ENCODE measurements at places on chromosomes 2 and 18.

DNA sequence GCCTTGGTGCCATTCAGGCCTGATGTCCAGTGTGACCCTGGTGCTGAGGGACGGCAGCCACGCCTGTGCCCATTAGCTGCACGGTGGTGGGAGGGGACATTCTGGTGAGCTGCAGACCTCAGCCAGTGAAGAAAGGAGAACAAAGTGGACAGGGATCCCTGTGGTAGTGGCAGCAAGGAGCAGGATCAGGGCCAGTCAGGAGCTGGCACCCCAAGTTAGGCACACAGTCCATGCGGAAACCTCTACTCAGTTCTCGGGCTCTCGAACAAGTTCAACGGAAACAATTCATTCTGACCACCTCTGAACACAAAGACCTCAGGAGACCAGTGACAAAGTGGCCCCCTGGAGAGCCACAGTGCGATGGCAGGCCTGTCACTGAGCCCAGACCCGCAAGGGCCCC lies 30.1 kb downstream of the COA5 start:
- DNase-seq, result no peak

DNA sequence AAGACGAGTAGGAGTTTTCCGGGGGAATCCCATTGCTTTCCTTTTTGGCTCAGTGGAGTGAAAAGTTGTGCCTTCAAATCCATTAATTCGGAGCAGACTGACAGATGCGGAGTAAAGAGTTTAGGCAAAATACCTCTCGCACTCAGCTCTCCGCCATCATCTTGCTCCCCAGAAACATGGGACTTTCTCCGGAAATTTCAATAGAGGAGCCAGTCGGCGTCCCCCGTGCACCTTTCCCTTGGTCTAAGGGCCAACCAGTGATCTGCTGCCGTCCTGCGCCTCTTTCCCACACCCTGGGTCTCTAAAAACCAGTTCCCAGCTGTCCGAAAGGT lies 318 bp downstream of the TYW5 start:
- no peak for DNase-seq

DNA sequence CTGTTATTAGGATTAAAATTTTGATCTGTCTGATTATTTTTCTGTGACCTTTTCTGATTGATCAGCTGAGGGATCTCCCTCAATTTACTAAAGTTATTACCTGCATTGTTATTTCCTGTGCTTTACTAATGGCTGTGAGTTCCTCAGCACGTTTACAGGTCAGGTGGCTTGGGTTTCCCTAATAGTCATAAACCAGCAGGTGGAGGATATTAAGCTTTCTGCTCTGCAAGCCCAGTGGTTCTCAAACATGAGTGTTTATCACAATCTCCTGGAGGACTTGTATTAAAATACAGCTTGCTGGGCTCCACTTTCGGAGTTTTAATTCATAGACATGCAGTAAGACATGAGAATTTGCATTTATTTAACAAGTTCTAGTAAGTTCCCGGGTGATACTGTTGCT lies 22.4 kb upstream of the UGP2 start:
- DNase-seq, result no peak

DNA sequence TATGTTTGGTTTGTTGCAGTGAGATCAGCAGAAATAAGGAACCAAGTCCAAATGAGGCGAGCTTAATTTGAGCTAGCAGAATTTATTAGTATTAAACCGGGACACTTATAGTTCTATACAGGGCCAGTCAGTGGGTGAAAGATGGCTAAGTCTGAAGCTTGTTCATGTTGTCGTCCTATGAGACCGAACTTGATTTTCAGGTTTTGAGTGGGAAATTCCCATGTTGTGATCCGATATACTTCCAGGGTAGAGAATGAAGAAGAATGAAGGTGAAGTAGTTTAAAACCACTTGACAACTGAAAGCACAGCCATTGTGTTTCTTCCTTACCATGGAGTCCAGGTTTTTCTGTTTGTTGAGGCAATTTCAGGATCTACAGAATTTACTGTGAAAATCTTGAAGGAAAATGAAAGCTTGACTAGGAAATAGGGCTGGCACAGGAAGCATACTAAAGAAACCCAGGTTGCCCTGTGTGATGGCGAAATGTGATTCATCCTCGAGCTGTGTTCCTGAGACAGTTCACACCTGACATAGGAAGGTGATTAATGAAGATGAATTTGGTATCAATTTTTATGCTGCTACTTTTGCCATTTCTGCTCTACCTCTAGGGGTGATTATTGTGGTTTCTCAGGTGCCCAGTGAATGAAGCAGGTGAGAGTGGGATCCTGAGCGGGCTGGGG lies 37.6 kb upstream of the MGAT5 start:
- no peak for DNase-seq

- no peak for DNase-seq
Measured at GRCh38 chr2:120103723-120104467, 91.0 kb downstream of the EPB41L5 start.

DNA sequence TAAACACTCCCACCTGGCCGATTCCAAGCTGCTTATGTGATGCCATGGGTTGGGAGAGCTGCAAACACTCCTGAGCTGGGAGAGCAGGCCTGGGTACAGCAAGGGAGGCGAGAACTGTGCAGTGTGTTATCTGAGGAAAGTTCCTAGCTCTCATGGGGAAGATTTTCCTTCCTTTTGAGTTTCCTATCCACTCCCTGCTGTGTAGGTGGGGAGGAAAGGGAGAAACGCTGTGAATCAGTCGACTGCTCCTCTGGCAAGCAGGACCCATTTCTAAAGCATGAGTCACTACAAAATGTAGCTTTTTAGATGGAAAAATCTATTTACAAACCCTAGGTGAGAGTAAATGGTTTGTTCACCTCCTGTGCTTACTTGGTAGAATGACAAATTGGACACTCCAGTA lies 80.4 kb downstream of the SH3RF3 start:
- no peak for DNase-seq

GRCh38 chr2:181810823-181811695 lies 80.5 kb upstream of the ITPRID2 start:
- DNase-seq, result no peak

DNA sequence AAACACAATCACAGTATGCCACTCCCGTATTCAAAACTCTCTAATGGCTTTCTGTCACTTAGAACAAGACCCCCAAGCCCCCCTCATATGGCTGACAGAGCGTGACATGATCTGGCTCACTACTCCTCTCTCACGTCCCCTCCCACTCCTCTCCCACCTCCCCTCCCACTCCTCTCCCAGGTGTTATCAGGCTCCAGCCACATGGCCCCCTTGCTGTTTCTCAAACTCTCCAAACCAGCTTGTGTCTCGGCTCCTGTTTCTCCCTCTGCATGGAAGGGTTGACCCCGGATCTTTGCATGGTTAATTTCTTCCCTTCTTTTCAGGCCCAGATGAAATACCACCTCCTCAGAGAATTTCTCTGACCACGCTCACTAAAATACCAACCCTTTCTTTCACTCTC lies 180.8 kb downstream of the SLC8A1 start:
- no peak for DNase-seq

DNA sequence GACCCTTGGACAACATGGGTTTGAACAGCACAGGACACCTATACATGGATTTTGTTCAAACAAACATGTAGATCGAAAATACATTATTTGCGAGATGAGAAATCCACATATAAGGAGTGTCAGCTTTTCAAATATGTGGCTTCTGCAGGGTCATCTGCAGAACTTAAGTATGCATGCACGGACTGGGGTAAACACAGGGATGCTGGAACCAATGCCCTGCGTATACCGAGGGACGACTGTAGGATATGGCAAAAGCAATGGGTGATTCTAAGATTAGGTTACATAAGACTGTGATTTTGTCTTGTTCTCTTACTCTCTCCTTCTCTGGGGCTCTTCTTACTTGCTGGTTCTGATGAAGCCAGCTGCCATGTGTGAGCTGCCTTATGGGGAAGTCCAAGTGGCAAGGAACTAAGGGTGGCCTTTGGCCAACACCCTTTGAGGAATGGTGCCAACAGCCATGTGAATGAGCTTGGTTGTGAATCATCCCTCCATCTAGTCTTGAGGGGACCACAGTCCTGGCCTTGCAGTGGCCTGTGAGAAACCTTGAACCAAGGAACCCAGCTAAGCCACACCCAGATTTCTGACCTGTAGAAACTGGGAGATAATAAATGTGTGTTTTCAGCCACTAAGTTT lies 66.5 kb downstream of the EVA1A start:
- no peak for DNase-seq

DNA sequence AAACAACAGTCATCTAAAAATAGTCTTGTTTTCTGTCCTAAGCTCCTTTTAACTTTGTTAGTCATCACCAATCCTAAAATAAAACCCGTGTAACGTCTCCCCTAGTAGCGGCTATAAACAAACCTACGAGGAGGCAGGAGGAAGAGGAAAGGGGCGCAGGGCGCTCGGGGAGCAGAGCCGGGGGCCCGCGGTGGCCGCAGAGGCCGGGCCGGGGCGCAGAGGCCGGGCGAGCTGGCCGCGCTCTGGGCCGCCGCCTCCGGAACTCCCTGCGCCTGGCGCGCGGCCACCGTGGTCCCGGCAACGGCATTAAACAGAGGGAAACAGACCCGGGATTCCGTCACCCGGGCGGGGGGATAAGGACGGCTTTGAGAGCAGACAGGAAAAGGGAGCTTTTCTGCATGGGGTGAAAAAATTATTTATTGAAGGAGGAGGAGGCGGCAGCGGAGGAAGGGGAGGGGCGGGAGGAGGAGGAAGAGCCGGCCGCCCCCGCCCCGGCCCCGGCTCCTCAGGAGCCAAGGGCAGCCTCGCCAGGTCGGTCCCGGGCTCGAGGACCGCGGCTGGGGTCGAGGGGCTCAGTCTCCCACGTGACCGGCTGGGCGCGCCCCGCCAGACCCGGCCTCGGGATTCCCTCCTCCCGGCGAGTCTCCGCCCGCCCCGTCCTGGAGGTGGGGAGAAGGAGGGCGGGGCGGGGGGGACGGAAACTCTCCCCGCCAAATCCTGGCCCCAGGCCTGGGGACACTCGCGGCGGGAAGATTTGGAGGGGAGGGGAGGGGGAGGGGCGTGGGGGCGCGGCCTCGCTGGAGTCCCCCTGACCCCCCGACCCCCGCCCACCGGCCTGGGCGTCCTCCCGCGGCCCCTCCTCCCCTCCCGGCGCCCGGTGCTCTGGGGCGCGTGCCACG lies 1.8 kb upstream of the NFATC1 start:
- DNase-seq, result peak; percentile 25

GRCh38 chr2:181054256-181054655 lies 73.9 kb downstream of the UBE2E3 start:
- peak; percentile 40 for DNase-seq

DNA sequence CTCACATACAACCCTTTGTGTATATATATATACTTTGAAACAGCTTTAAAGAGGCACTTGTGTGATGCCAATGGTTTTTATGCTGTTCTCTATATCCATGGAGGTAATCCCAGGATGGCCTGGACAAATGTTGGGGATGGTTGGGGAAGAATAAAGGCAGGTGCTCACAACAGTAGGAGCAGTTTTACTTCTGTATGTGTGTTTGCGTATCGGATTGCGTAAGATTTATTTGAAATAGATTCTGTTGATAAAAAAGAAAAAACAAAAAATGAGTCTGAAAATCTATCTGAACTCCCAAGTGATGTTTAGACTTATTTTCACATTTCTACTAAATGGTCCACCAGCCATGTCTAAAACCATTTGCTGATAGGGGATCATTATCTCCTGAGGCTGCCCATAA lies 29.3 kb downstream of the MRPL19 start:
- DNase-seq, result no peak

GRCh38 chr2:217279140-217279539 lies 419.3 kb upstream of the TNP1 start:
- peak; percentile 10 for DNase-seq

- DNase-seq, result no peak
Measured at GRCh38 chr2:178824181-178824580, 17.0 kb upstream of the TTN start.

GRCh38 chr18:51107082-51107481 lies 77.1 kb downstream of the SMAD4 start:
- DNase-seq, result no peak

- no peak for DNase-seq
Measured at GRCh38 chr2:183998797-183999190, 599.5 kb upstream of the ZNF804A start.
